ENCODE measurements at places on chromosomes 12 and 14.

DNA sequence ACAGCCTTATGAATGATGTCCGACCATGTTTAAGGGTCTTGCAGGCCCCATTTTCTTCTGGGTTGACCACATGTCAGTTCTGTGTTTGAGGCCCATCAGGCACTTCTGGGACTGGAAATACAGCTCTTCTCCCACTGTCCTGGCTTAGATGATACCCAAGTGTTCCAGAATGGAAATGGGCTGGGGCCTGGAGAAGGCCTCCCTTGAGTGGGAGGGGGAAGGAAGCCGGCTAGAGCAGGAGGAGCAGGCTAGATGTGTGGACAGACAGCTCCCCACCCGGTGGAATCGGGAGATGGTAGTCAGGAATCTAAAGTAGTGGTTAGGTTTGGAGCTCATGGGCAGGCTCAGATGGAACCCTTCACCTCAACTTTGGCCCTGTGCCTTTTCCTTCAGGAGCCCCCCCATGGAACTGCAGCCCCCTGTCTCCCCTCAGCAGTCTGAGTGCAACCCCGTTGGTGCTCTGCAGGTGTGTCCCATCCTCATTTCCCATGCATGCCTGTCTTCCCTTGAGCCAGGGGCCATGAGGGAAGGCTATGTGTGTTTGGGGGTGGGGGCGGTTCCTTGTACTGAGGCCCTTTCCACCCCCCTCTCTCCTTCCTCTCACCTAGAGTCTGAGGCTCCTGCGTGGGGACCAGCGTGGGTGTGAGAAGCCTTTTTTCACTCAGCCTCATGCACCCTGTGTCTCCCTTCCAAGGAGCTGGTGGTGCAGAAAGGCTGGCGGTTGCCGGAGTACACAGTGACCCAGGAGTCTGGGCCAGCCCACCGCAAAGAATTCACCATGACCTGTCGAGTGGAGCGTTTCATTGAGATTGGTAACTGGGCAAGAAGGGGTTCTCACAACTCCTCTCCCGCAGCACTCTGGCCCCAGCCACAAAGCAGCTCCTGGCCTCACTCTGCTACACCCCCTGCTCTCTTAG, 3.0 kb downstream of the NPFF start:
- no peak for DNase-seq

- DNase-seq = peak; percentile 78
Measured at GRCh38 chr14:65156568-65157366, 54.5 kb upstream of the MAX start.

DNA sequence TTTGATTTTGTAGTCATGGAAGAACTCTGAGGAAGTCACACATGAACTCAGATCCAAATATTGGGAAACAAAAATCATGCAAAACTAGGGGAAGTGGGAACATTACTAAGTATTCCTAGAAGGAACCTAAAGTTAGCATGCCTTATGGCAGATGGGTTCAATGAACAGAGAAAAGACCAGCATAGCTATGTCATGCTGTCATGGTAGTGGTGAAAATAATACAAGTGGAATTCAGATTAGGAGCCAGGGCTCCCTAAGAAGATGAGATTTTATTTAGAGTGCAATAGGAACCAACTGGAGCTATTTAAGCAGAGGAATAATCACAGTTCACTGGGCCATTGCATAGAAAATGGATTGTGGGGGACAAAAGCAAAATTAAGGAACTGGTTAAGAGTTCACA, 134.0 kb downstream of the DIO2 start:
- peak; percentile 7 for DNase-seq

GRCh38 chr14:88613552-88614010, 50.7 kb downstream of the ZC3H14 start:
- DNase-seq = peak; percentile 50

DNA sequence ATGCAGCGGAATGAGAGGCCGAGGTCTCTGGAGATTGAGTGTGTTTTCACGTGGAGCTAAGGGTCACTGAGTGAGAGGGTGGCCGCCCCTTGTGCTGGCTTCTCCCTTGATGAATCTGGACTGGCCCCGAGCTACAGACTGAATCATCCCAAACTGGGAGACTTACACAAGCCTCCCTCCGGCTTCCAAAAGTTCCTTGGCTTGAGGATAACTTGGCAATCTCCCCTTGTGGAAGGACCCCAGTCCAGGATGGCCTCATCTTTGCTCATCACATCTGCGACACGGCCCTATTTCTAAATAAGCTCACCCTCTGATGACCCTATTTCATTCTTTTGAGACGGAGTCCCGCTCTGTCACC, 41.5 kb upstream of the FBRSL1 start:
- no peak for DNase-seq

Data from choroid plexus epithelial cell (primary cell).